NCI-H187 (cell line): ENCODE measurements at places on chromosomes 5 and 9.

GRCh38 chr5:77337246-77337645, 126.8 kb downstream of the PDE8B start:
- no peak for DNase-seq

DNA sequence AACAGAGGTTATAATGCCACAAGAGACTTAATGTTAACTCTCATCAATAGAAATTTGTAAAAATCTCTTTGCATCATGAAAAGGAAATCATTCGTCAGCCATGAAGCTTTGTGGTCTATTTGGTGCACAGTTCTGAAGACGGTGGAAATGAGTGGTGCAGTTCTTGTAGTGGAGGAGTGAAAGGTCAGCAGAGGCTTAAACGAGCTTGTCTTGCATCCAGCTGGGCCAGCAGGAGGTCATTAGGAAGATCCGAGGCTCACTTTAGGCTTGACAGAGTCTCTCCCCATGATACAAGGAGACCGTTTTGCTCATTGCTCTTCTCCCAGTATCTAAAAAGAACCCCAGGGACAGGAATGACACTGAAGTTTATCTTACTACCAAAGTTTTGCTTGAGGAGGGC, 440.8 kb downstream of the BNC2 start:
- DNase-seq: no peak

DNA sequence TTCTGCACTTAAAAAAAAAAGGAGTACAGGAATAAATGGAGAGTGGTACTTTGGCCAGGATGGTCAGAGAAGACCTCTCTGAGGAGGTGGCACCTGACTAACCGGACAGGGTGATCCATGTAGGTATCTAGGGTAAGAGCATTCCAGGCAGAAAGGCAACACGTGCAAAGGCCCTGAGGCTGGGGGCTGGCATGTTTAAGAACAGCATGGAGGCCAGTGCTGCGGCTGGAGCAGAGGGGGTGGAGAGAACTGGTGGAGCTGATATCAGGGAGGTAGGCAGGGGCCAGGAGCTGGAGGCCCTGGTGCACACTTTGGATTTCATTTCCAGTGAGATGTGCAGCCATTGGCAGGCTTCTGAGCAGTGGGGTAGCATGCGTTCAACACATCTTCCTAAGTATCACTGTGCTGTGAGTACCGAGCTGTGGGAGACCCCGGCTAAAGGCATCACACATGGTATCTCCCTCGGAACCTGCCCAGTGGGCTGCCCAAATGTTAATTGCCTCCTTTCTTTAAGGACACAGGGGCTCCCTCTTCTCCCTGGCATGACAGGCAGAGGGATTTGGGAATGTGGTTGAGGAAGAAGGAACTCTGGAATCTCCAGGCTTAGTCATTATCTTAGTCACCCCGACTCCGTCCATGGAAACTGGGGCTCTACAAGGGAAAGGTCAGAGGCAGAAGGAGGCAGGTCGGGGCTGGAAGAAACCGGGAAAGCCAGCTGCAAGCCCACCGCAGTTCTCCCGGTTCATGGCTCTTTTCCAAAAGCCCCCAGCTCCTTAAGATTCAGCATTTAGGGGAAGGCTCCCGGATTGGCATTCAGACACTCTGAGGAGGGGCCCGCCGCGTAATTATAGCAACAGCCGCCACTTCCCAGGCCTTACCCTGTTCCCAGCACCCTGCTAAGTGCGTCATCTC, 18.6 kb downstream of the SLC6A7 start:
- DNase-seq: no peak

DNA sequence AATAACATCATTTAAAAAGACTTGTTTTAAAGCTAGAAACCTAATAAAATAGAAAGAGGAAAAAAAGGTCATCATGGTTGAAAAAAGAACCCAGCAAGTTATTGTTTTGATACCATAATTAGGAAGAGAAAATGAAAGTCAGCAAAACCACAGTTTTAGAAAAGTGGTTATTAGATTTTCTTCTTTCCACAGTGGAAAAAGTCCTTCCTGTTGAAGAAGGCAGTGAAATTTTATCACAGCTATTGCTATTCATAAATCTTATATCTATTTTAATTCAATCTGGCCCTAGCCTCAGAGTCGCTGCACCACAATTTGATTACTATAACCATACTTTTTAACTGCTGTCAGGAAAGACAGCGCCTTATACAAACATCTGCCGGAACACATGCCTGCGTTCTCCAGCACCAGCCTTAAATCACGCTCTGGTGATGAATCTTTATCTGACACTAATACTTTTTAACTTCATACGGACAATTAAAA, 60.3 kb downstream of the MAPKAP1 start:
- DNase-seq: no peak

GRCh38 chr5:57414857-57415256, 67.8 kb downstream of the ACTBL2 start:
- no peak for DNase-seq

GRCh38 chr9:108212184-108212583, 643.6 kb downstream of the ACTL7B start:
- no peak for DNase-seq

GRCh38 chr9:9751996-9752395, 860.8 kb downstream of the PTPRD start:
- no peak for DNase-seq

DNA sequence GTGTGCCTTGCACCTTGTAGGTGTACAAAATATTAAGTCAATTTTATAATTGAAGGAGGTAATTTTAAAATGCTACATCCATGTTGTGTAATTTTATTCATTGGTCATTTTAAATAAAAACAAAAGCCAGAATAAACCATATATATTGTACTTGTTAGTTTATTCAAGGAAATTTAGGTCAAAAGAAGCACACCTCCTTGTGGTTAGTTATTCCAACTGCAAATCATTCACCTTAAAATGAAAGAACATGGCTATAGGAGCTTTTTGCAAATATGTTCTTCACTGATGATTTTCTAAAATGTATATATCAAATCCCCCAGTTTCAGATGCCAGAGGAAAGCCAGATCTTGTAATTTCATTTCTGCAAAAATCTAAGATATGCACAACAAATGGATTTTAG, 5.4 kb upstream of the MOCS2 start:
- DNase-seq: no peak

DNA sequence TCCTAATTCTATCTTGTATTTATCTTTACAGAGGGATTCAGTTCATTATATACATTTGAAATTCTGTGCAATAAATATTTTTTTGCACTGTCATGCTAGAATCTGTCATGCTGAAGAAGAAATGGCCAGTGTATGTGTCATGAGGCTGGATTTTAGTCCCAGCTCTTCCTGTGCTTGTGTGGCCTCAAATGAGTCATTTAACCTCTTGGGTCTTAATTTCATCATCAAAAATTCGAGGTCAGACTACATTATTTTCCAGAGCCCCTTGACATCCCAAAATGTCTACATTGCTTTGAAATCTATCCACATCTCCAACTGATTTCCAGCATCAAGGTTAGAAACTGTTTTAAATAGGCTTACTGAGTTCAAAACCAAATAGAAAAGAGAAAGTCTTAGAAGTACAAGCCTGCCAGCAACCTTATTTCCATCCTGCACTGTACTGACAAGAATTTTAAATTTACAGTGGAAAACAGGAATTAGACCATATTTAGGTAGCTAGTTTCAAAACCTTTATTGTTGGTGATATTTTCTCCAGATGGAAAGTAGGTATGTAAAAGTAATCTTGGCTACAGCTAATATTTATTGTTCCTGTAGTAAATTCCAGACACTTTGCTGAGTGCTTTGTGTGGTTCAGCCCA, 96.7 kb upstream of the MAMDC2 start:
- DNase-seq: no peak

GRCh38 chr5:421901-422300, 21.1 kb upstream of the EXOC3 start:
- DNase-seq: no peak

- DNase-seq: no peak
These were observed 170.2 kb upstream of the HMHB1 start for GRCh38 chr5:143641549-143642355.

GRCh38 chr5:5881294-5881693, 458.8 kb downstream of the ICE1 start:
- DNase-seq: no peak
